ENCODE measurements at places on chromosomes 2 and 18. TPM values are rescaled to one million over a fixed set of nuclear protein-coding genes. Genes with fewer than 3 reads are reported as not detected.

UGT1A6 gene
- total RNA-seq = not detected

EIF5B gene
- 37.6 TPM for total RNA-seq

TMEM214 gene
- 41.7 TPM for total RNA-seq

CERKL gene
- not detected for total RNA-seq

ATP5MC3 gene
- 80.5 TPM for total RNA-seq

POTEC gene
- total RNA-seq = not detected

DNA sequence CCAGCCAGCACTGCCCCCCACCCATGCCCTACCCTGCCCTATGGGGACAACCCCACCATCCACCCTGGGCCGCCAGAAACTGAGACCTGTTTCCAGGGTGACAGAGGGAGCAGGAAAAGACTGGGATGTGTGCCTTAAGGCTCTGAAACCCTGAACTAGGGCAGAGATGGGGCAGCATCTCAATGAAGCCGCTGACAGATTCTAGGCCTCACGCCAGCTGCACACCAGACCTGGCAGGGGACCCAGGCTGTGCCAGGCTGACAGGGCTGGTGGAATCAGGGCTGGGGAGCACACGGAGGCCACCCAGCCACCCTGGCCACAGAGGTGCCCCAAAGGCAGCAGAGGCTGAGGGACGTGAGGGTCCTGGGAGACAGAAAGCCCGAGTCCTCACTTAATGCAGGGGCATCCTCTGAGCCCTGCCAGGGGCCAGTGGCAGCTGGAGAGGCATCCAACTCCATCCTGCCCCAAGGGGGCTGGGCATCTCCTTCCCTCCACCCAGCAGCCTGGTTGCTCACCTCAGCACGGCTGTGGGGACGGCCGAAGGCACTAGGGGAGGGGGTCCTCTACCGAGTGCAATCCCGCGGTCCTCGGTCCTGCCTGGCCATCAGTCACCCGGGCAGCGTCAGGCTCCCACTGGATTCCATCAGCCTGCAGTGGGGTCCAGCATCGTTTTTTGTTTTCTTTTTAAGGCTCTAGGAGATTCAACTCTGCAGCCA lies 169.2 kb downstream of the ZFP36L2 start:
- no peak overlapping the region for H3K27ac ChIP-seq
- H3K4me3 ChIP-seq = no peak overlapping the region
- no peaks in the 10 kb centered on the region for H3K27me3 ChIP-seq
- DNase-seq = no peak

DNA sequence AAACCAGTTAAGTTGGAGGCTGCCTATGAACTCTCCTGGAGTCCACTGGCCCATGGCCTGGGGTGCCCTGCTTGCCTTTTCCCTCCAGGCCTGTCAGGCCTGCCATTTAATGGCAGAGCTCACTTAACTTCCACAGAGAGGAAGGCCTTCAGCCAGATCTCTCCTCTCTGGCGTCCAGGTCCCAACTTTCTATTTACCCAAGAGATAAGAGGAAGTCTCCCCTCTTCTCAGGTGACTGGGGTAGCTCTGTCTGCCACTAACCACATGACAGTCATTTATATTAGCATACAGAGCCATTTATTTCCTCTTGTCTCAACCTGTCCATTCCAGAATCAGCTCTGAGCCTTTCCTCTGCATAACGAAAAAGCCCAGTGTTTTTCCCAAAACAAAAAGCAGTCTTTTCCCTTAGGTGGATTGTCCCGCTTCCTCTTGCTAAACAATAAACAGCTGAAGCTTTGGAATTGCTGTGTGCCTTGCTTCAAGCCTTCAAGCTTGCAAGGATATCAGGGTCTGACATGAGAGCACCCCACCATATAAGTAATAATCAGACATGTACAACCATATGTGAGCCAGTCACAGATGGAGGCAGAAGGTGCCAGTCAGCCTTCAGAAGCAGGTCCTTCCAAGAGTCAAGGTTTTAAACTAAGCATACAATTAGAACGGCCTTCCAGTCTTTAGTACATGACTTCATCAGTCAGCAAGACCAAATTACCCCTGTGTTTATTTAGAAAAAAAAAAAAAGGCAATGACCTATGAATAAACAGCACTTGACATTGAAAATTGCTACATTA lies 71.2 kb upstream of the STPG4 start:
- H3K4me3 ChIP-seq = no peak overlapping the region
- H3K4me1 ChIP-seq = no peaks in the 10 kb centered on the region
- no peaks in the 10 kb centered on the region for H3K27me3 ChIP-seq
- H3K27ac ChIP-seq = no peak overlapping the region

- no peak overlapping the region for H3K4me3 ChIP-seq
- no peaks in the 10 kb centered on the region for H3K36me3 ChIP-seq
- H3K4me1 ChIP-seq = no peaks in the 10 kb centered on the region
- DNase-seq = no peak
- no peak overlapping the region for H3K27ac ChIP-seq
- no peaks in the 10 kb centered on the region for H3K27me3 ChIP-seq
Observed at GRCh38 chr2:130756053-130756873, 923 bp downstream of the AMER3 start.

GRCh38 chr2:159192371-159192918 lies 94.1 kb downstream of the WDSUB1 start:
- H3K27me3 ChIP-seq = no peaks in the 10 kb centered on the region
- H3K27ac ChIP-seq = no peak overlapping the region
- DNase-seq = no peak
- H3K4me3 ChIP-seq = no peak overlapping the region

DNA sequence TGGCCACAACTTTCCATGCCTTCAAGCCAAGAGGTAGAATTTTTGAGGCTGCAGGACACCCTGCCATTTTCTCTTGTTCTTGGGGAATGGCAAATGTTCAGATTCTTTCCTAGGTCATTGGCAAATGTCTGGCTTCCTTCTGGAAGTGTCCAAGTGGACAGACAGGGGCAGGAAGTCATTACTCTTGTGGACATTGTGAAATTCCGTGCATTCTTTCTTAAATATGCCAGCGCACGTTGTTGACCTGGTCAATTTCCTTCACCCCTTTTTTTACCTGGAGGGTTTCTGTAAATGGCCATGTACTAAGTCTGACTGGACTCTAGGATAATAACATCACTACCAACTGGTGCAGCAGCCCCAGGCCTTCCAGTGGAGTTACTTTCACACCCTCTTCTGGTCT lies 13.9 kb downstream of the ASB18 start:
- H3K36me3 ChIP-seq = no peaks in the 10 kb centered on the region
- DNase-seq = no peak
- H3K4me3 ChIP-seq = no peak overlapping the region
- H3K27me3 ChIP-seq = no peaks in the 10 kb centered on the region
- no peak overlapping the region for H3K27ac ChIP-seq

DNA sequence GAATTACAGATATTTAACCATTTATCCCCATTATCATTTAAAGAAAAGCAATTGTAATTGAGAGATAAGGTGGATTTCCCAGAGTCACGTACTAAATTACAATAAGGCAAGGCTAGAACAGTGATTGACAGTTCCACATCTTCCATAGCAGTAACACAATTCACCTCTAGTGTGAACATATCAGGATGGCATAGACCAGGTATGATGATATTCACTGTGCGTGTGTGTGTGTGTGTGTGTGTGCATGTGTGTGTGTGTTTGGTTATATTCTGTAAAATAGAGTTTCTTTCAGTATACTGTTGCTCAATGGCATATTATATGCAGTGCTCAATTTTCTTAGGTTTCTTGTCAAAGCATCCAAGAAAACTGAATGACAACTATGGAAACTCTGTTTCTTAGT lies 1.7 kb downstream of the SCN2A start:
- no peak overlapping the region for H3K4me3 ChIP-seq
- DNase-seq = no peak
- H3K27ac ChIP-seq = no peak overlapping the region
- no peaks in the 10 kb centered on the region for H3K27me3 ChIP-seq
- H3K36me3 ChIP-seq = no peaks in the 10 kb centered on the region

- H3K4me3 ChIP-seq = no peak overlapping the region
- no peak for DNase-seq
- no peaks in the 10 kb centered on the region for H3K36me3 ChIP-seq
- no peaks in the 10 kb centered on the region for H3K27me3 ChIP-seq
Observed at GRCh38 chr2:1617425-1618021, 126.8 kb downstream of the PXDN start.

DNA sequence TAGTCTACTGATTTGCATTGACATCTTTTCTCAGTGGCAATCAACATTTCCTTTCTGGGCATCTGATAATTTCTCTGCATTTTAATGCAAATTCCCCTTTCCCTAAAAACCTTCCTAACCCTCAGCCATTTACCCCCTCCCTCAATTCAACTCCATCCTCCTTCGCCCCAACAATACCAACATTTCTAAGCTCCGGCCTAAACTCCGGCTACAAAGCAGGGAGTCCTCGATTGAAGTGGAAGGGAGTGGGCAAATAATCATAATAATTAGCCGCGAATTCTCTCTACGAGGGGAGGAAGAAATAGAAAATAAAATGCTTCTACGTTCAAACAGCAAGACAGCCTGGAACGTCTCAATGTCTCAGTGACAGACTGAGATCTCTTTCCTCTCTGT lies 4.6 kb downstream of the BCL11A start:
- H3K4me1 ChIP-seq = peaks cover 17% of the 10 kb centered on the region
- peak overlapping the region; percentile 70 for H3K4me3 ChIP-seq
- no peaks in the 10 kb centered on the region for H3K36me3 ChIP-seq
- DNase-seq = no peak
- H3K27me3 ChIP-seq = peaks cover 32% of the 10 kb centered on the region

DNA sequence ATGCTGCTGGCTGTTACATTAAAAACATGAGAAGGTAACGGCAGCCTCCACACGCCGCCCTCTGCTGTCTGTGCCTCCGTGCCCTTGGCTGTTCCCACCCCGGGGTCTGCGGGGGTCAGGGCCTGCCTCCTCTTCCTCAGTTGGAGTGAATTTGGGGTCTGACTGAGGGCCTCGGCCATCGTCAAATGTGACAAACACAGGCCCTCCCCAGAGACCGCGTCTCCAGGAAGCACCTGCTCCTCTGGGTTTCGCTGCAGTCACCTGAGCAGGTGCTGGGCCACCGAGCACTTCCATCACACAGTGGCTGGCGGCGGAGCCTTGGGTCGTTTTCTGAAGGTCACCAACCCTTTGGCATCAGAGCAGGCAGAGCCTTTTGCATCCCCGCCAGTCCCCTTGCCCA lies 70.9 kb downstream of the NFATC1 start:
- H3K27ac ChIP-seq = no peak overlapping the region
- H3K36me3 ChIP-seq = peaks cover 90% of the 10 kb centered on the region
- DNase-seq = no peak
- H3K4me3 ChIP-seq = no peak overlapping the region

- H3K27ac ChIP-seq = no peak overlapping the region
- H3K27me3 ChIP-seq = peaks cover 2% of the 10 kb centered on the region
- no peak for DNase-seq
- H3K4me1 ChIP-seq = no peaks in the 10 kb centered on the region
- no peak overlapping the region for H3K4me3 ChIP-seq
Observed at GRCh38 chr2:41972179-41972578, 75.6 kb upstream of the PKDCC start.

GRCh38 chr2:141967503-141967902 lies 163.3 kb downstream of the LRP1B start:
- H3K27me3 ChIP-seq = no peaks in the 10 kb centered on the region
- H3K36me3 ChIP-seq = no peaks in the 10 kb centered on the region
- DNase-seq = no peak
- H3K4me1 ChIP-seq = no peaks in the 10 kb centered on the region

- H3K27me3 ChIP-seq = no peaks in the 10 kb centered on the region
- H3K4me1 ChIP-seq = no peaks in the 10 kb centered on the region
- DNase-seq = no peak
Observed at GRCh38 chr2:102432386-102432785, 9.4 kb downstream of the IL18RAP start.

All from naive thymus-derived CD4-positive, alpha-beta T cell (primary cell).